ENCODE measurements at places on chromosomes 13 and 19.

DNA sequence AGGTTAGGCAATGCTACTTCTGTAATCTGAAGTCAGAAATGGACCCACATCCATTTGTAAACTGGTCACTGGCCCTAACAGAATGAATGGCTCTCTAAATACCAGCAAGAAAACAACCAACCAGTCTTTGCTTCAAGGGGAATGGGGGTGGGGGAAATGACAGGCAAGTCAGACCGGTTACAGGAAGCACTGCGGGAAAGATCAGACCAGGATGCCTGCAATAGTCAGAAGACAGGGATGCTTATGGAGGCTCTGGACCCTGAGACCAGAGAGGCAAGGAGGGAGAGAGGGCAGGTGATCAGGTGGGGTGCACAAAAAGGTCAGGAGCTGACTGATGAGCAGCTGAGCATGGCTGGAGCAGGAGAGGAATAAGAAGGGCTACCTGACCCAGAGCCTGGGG, 13.1 kb downstream of the MED26 start:
- DNase-seq = no peak

GRCh38 chr13:35887115-35887666, 244.0 kb downstream of the DCLK1 start:
- DNase-seq = no peak

DNA sequence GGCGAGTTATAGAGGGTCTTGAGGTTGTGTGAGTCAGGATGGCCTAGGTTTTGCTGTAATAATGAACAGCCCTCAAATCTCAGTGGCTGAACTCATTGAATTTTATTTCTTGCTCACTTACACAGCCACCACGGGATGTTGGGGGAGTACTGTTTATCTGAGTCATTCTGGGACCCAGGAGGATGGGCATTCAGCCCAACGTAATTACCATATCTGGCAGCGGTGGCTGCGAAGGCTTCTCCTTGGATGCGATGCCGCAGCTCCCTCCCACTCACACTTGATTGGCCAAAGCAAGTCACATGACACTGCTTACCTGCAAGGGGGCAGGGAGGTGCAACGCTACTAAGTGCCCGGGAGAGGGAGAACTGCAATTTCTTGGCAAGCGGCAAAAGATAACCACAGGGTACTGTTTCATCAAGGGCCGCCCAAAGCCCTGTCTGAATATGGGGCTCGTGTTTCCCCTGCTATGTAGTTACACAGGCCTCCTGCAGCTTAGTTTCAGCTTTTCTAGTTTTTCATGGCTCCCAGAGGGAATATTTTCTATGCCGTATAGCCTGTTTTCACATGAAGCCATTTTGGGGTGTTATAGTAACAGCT, 19.9 kb downstream of the ZSWIM9 start:
- peak; percentile 67 for DNase-seq

DNA sequence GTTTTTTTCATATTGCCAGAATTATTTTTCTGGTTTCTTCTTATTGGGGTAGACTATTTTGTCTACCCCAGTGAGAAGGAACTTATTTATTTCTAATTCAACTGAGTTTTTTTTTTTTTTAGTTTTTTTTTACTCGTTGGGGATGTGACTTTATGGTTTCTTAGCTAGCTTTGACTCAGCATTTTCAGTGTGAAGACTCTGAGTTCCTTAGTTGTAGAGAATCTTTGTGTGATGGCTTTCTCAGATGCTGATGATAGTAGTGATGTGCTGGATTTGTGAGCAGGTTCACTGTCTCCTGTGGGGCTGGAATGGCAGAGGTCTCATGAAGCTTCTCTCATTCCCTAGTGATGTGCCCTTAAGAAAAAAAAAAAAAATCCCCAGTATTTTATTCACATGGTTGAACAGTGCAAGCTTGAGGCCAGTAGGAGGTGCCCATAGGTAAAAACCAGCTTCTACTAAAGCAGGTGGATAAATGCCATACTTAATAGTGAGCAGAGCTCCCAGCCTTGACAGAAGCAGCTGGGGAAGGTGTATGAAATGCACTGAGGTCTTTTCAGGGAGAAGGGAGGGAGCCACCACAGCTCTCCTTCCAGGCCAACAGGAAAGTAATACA, 106.2 kb upstream of the KLF5 start:
- DNase-seq = no peak

GRCh38 chr19:48698046-48698445, 2.3 kb downstream of the FUT2 start:
- DNase-seq = no peak

DNA sequence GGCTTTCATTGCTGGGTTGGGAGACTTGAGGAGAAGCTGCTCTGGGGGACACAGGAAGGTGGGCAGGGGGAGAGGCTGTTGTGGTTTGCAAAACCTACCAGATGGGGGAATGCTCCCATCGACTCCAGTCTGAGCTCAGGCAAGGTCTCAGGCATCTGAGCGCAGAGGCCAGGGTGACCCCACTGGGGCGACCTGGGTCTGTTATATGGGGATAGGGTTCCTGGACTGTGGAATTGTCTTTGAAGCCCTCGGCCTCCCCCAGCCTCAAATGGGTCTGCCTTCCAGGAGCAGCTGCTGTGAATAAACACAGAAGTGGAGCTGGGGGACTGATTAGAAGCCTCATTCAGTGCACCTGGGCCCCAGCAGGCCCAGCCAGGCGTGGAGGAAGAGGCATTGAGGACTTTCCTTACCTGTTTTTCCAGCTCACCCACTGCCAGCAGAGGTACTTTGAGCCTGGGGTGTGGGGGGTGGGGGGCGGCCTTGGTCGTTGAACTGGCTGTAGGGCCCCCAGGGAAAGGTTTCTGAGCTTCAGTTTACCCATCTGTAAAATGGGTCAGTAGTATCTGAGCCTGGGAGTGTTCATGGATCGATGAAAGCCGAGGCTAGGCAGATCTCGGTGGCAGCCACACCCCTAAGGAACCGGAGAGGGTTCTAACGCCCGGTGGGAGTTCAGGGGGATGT, 1.4 kb downstream of the CERS4 start:
- no peak for DNase-seq

GRCh38 chr19:37938353-37938752, 31.3 kb downstream of the SIPA1L3 start:
- DNase-seq = no peak

DNA sequence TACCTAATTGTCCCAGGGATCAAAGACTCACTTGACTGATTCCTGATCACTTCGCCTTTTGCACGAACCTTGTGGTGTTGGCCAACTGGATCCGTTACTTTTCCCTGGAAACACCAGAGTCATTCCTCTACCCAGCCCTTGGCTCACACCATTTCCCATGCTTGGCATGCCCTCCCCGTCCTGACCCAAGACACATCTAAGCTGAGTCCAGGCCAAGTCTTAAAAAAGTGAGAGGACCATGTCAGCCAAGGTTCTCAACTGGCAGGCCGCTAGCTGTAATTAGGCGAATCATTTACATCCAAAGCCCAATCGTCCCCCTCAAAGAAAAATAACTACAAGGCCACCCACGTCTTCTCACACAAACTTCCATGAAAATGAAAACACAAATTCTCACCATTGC, 11.5 kb downstream of the PLAUR start:
- no peak for DNase-seq

- no peak for DNase-seq
These were observed 21.2 kb downstream of the DNMT1 start for GRCh38 chr19:10173527-10173926.

- no peak for DNase-seq
These were observed 173.8 kb downstream of the EFNB2 start for GRCh38 chr13:106361621-106362020.

Data from activated gamma-delta T cell treated with Interleukin-2 at 50 U/mL for 16 hours (primary cell).